ENCODE measurements at places on chromosomes 3 and 15.

- peak; percentile 32 for DNase-seq
Measured at GRCh38 chr3:161879470-161879869, 382.9 kb downstream of the OTOL1 start.

DNA sequence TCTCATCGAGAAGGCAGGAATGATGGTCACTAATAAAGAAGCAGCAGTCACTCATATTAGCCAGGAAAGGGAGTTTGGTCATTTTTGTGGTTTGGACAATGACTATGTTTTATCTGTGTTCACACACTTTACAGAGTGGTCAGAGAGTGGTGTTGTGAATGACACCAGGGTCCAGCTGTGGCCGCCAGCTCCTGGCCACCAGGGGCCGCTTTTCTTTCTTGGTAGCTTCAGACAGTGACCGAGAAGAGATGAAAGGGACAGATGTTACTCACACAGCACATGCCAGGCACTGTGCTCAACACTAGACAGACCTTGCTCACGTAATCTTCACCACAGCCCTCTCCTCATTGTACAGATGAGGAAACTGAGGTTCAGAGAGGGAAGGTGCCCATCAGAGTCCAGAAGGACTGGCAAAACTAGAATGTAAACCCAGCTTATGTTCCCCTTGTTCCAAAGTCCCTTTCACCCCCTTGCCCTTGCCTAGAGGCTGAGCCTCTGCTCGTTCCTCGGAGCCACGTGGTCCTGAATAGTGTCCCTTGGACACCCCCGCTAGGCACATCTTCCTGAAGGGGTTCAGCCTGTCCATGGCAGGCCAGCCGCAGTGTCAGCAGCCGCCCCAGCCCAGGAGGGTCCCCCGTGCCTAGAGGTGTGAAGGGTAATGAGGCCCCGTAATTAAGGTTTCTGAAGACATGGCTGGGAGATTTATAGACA lies 55.6 kb downstream of the CYP11A1 start:
- no peak for DNase-seq

DNA sequence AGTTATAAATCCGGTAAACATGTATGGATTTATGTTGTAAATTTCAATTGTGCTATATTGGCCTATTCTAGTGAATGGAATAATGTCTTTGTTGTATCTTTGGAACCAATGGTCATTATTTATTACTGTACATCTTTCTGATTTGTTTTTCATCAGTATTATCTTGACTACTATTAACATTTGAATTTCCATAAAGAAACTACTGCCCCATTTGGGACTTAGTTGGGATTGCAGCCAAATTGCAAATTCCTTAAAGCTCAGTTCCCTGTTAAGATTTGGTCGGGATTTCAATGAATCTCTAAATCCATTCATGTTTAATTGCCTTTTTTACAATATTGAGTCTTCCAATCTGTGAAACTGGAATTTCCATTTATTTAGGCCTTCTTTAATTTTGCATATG lies 822.4 kb upstream of the CADM2 start:
- DNase-seq: no peak

GRCh38 chr3:4060064-4060463 lies 243.1 kb upstream of the SETMAR start:
- peak; percentile 17 for DNase-seq

GRCh38 chr15:73321496-73322450 lies 47.0 kb downstream of the HCN4 start:
- DNase-seq: no peak

- peak; percentile 86 for DNase-seq
Measured at GRCh38 chr3:52240059-52240885, 1.3 kb upstream of the TWF2 start.

DNA sequence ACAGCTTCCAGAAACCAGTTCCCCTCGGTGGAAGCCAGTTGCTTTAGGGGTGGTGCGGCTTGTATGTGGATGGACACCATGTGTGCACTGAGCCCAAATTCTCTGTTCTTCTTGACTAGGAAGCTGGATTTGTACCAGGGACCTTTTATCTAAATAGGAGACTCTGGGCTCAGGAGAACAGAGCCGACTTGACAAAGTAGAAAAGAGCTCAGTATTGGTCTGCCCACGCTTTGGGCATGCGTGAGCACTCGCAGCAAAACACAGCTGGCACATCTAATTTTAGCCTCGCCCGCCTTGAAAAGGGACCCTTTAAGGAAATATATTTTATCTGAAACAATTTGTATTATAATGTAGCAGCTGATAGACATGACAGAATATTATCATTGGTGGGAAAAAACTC lies 1.1 kb upstream of the RBMS3 start:
- DNase-seq: no peak

GRCh38 chr3:25043749-25044148 lies 384.3 kb upstream of the RARB start:
- DNase-seq: peak; percentile 25

- DNase-seq: peak; percentile 79
Measured at GRCh38 chr3:46184469-46184868, 23.6 kb downstream of the CCR1 start.

- no peak for DNase-seq
Measured at GRCh38 chr15:29093065-29093435, 176.6 kb downstream of the NSMCE3 start.

DNA sequence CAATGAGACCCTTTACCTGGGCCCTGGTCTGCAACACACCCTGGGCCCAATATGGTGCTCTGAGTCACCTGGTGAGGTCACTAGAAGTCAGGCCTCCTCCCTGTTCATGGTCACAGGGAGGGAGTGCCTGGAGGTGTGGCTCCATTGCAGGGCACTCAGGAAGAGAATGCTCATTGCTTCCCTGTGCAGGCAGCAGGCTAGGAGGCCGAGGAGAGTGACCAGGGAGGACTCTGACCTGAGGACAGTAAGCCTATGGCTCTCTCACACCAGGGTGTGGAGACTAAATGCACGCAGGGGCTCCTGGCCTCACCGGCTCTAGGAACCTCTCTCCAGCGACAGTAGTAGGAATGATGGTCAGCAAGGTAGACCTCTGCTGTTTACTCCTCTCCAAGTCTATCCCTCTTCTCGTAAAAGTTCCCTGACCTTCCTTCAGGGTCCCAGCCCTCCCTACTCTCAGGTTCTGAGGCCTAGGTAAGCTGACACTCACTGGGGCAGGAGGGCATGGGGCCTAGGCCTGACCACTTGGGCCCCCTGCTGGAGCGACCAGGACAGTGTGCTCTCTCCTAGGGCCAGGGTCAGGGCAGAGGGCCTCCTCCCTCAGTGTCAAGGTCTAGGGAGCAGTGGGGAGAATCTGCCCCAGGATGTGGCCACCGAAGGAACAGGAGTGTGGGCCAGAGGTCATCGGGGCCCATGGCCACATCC lies 9.6 kb upstream of the SLCO2A1 start:
- DNase-seq: no peak
